NCI-H1417 treated with DMSO at 0.1 percent for 48 hours (cell line): ENCODE measurements at places on chromosomes 2 and 18.

DNA sequence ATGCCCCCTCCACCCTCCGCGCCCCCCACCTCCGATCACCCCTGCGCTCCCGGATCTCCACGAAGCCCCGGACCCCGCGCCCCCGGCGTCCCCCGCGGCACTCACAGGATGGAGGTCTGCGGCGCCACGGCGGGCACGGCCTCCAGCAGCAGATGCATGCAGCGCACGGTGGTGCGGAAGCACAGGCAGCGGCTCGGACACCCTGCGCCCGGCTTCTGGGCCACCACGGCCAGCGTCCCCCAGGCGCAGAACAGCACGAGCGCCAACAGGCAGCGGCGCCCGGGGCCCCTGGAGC is 217 bp downstream of the PXDN start:
- no peak for DNase-seq

DNA sequence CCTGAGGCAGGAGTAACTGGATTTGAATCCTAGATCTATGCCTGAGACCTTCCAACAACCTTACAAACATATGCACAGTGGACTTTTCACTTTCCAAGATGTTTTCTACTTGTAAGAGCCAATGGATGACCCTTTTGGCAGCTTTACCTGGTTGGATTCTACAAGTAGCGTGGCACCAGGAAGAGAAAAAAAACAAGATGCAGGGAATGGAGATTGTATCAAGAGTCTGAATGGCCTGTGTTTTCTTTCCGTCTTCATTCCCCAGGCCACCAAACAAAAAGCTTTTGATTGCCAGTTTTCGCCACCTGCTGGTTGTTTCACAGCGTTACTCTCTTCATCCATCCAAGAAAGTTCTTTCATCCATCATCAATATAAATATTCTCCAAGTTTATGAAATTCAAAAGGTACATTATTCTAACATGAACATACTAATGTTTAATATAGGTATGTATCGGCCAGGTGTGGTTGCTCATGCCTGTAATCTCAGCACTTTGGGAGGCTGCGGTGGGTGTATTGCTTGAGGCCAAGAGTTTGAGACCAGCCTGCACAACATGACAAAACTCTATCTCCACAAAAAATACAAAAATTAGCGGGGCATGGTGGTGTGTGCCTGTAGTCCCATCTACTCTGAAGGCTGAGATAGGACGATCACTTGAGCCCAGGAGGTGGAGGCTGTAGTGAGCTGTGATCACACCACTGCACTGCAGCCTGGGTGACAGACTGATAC is 3.5 kb upstream of the BCL2 start:
- peak; percentile 81 for DNase-seq

- DNase-seq: no peak
These were observed 76.1 kb upstream of the MYCN start for GRCh38 chr2:15864176-15864769.

GRCh38 chr2:175976391-175977157 is 25.5 kb downstream of the LNPK start:
- DNase-seq: no peak
